ENCODE measurements at places on chromosomes 3 and 15. TPM values are rescaled to one million over a fixed set of nuclear protein-coding genes. Genes with fewer than 3 reads are reported as not detected.

GRCh38 chr15:72706266-72706665, 20.3 kb downstream of the BBS4 start:
- no peak for DNase-seq

DNA sequence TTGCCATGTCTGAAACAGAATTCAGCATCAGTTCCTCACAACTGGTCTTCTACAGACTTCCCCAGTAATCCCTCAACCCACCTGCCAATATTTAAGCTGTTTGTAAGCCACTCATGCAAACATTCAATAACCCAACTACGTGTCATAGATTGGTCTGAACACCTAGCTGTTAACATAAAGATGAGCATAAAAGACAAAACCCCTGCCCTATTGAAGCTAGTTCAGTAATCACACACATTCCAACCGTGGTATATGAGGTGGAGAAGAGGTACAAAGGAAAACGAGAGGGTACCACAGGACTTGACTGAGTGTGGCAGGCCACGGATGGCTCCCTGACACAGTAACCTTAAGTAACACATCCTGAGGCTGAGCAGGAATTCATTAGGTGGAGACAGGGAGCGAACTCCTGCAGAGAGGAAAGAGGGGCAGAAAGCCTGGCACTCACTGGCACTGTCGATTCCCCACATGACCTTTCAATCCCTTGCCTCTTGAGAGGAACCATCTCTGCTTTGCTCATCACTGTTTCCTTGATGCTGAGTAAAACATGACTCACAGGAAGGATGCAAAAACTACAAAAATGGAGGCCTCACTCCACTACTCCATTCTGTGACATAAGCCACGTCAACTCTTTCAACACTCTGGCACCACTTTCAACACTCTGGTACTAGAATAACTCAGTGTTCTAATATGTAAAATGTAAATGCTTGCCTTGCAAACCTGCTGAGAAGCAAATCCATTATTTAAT, 31.3 kb downstream of the RPN1 start:
- DNase-seq = peak; percentile 49

Gene IL1RAP
- 20.2 TPM for total RNA-seq

Gene LPCAT4
- 83.2 TPM for total RNA-seq

- no peak for DNase-seq
Observed at GRCh38 chr15:36791844-36792571, 212.6 kb downstream of the CDIN1 start.

- no peak for DNase-seq
Observed at GRCh38 chr3:187186801-187187421, 10.4 kb upstream of the RTP1 start.

- DNase-seq = no peak
Observed at GRCh38 chr15:64813075-64813474, 12.4 kb downstream of the PIF1 start.

DNA sequence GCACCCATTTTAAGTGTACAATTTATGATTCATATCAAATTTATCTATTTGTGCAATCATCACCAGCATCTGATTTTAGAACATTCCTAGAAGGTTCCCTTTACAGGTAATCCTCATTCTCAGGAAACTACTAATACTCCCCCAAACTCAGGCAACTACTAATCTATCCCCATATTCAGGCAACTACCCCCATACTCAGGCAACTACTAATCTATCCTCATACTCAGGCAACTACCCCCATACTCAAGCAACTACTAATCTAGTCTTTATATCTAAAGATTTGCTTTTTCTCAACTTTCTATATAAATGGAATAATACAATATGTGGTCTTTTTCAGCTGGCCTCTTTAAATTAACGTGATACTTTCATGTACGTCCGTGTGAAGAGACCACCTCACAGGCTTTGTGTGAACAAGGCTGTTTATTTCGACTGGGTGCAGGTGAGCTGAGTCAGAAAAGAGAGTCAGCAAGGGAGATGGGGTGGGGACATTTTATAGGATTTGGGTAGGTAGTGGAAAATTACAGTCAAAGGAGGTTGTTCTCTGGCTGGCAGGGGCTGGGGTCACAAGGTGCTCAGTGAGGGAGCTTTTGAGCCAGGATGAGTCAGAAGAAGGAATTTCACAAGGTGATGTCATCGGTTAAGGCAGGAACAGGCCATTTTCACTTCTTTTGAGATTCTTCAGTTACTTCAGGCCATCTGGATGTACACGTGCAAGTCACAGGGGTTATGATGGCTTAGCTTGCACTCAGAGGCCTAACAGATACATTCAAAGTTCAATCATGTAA, 1444.5 kb upstream of the CADM2 start:
- no peak for DNase-seq

DNA sequence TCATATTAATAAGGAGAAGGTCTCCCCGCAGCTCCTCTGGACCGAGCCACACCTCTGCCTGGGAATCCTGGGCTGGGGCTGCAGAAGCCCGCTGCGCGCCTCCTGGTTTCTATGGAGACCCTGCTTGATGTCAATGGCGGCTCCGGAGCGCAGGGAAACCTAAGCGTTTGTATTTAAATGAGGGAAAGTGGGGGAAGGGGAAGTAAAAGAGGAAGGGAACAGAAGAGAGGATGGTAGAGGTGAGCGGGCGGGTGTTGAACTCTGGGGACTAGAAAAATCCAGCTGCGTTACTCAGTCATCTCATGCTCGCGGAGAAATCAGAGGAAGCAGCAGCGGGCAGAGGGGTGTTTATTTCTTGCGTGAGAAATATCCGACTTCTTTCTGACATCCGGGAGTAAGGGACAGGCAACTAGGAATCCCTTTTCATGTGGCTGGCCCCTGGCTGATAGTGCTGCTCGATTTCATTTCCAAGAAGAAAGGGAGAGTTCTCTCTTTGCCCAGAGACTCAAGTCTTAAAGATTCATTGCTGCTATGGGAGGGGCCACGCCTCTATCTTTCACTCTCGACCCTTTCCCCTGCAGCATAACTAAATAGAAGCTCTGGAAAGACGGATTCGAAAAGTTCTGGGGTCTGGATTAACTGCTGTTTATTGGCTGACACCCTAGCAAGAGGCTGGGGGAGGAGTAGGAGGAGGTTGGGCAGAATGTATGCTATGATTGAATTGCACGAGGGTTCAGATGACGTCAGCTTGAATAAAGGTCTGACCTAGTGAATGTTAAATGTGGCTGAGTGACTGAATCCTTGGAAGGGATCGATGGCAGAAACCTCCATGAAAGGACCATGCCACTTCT, 110.5 kb upstream of the GAP43 start:
- DNase-seq = peak; percentile 1

Gene PLA1A
- not detected for total RNA-seq

Gene TMEM108
- total RNA-seq = not detected

DNA sequence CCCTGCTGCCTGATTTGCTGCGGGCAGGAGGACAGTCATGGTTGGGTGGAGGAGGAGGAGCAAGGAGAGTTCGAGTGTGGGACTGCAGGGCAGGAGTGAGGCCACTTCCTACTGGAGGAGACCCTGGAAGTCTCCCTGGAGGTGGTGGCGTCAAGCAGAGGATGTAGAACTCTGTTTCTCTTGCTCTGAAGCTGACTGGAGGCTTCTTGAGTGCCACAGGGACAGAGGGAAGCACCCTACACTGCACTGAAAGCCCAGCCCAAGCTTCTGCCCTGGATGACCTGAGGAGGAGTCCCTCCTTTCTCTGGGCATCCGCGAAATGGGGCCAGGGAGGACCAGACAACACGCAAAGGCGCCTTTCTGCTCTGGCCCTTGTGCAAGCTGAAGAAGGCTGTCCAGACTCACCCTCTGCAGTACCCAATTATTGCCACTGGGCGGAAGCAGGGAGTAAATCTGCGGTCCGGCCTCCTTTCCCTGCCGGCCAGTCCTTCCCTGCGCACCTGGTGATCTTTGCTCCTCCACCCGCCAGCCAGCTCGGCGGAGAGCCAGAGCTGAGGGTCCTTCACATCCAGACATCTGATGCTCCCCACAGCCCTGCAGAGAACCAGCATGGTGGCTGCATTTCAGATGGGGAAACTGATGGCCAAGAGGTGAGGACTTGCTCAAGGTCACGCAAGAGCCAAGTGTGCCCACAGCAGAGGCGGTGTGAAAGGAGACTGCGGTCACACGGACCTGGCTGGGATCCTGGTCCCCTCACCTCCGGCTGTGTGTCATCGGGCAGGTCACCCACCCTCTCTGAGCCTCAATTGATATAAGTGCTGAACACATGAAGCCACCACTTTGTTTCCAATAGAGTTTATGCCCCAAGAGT, 207.1 kb downstream of the TBC1D2B start:
- peak; percentile 10 for DNase-seq

Gene CILP
- 0.52 TPM for total RNA-seq

DNA sequence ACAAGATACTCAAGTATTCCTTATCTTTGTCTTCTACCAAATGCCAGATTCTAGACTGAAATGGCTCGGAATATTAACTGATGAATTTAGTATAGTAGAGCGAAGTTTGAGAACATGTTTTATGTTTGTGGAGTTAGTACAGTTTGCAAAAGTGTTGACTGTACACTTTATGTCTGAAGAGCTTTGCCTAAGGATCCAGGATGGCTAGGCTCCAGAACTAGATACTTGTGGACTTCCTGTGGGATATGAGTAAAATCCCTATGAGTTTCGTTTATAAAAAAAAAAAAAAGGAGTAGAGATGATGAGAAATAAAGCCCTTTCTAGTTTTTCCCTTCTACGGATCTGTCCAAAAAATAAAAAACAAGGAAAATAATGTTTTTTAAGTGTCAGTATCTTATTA, 96.7 kb downstream of the TP63 start:
- DNase-seq = no peak

GRCh38 chr3:177589911-177590381, 392.7 kb upstream of the TBL1XR1 start:
- no peak for DNase-seq

Gene PLA2G4D
- not detected for total RNA-seq
